Stimulated activated CD8-positive, alpha-beta memory T cell treated with anti-CD3 and anti-CD28 coated beads, Interleukin-2, amount 100 ng/mL, for 48 hours (primary cell): ENCODE measurements at places on chromosomes 11 and 22.
A peak's percentile ranks its signal among the peaks of the same experiment; 100 is the strongest.

- DNase-seq: no peak
Observed at GRCh38 chr11:119149018-119149785, at the start of gene ABCG4. Gene ABCG4 (plus strand): TSS chr11:119149052. CDS start chr11:119149966, 914 bp downstream.

- no peak for DNase-seq
Observed at GRCh38 chr11:118291477-118292135, 12.9 kb upstream of the CD3E start.

DNA sequence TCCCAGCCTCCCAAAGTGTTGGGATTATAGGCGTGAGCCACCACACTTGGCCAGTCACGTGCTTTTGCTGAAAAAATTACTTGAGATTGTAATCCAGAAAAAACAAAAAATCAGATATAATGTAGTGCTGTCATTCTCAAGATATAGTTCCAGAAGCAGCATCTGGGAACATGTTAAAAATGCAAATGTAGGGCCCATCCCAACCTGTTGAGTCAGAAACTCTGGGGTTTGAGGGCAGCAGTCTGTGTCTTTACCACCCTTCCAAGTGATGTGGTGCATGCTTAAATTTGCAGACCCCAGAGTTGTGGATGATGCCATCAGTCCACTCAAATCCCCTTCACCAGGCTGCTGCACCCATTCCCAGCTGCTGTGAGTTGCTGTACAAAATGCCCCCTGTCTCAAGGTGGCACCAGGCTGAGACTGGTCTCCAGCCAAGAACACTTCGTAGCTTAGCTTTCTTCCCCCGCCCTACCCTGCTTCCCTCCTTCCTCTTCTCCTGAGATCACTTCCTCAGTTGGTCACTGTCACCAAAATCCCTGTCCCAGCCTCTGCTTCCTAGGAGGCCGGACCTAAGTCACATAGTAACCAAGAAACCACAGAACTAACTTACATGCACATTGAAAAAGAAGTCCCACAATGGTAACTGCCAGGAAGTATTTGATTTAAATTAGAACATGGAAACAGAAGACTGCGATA lies 18.2 kb upstream of the ARRB1 start:
- DNase-seq: no peak

DNA sequence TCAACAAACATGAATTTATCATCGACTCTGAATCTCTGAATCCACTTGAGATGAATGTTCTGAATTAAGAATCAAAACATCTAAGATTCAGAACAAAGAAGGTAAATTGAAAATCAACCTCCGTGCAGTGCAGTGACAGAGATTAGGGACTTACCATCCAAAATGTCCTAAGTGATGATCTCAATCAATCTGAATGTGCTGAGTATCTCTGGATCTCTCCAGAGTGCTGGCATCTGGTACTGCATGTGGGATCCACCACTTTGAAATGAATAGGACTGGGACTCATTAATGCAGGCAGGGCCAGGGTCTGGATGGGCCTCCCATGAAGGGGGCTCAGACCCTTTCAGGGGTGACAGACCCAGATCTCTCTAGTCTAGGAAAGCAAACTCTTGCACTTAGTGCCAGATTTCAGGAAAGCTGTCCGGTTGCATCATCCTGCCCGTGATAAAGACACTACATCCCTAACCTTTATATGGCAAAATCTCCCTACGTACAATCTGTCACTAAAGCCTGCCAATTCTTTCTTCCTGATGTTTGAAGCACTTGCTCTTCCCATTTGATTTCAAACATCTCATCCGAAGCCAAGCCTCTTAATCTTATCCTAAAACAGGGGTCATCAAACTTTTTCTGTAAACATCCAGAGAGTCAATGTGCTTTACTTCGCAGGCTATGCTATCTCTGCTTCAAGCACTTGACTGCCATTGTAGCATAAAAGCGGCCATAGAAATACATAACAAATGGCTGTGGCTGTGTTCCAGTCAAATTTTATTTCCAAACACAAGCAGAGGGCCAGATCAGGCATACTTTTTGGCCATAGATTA lies 263.3 kb downstream of the LARGE1 start:
- DNase-seq: no peak

DNA sequence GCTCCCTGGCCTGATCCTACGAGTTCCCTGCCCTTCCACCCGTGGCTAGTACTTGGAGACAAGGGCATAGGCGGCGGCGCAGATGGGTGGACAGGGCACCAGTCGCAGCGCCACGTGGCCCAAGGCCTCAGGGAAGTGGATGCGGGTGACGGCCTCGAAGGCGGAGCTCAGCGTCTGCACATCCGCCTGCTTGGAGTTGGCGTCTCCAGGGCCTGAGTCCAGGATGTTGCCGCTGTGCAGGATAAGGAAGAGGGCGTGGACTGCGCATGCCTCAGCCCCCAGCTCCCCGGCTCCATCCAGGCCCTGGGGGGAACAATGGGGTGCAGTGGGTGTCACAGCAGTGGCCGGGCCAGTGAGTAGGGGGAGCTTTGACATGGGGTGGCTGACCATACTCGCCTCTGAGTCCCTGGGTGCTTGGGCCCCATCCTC lies 6.6 kb downstream of the PITPNM1 start:
- DNase-seq: no peak

DNA sequence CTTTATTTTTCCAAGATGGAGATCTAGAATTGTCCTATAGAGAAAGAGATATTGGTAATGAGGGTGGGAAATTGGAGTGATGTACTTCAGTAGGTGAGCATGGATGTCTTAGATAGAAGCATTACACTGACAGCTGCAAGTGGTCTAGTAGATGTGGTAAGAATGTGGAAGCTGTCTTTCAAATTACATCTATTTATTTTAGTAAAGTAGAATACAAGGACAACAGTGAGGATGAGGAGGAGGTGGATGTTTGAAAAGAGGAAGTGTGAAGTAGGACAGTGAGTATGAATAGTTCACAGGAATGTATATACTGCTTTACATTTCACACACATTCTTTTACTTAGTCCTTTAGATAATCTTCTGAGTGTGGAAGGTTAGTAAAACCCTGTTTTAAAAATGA lies 64.2 kb downstream of the HIPK3 start:
- no peak for DNase-seq

GRCh38 chr11:64894070-64894811 lies 15.8 kb upstream of the EHD1 start:
- peak; percentile 90 for DNase-seq

DNA sequence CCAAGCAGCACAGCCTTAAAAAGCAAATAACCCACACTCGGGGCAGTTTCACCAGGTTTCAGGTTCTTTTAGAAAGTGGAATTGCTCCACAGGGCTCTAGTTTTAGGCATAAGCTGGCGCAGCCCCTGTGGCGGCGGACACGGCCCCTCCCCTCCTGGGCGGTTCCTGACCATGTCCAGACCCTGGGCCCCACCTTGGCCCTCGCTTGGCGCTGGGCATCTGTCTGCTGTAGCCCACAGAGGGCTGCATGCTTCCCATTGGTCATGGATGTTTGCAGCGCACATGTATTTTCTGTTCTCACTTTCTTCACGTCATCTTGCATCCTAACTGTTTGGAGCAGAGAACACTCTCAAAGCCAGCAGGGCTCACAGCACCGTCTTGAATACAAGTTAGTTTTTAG lies 244.3 kb downstream of the BRD1 start:
- DNase-seq: no peak

DNA sequence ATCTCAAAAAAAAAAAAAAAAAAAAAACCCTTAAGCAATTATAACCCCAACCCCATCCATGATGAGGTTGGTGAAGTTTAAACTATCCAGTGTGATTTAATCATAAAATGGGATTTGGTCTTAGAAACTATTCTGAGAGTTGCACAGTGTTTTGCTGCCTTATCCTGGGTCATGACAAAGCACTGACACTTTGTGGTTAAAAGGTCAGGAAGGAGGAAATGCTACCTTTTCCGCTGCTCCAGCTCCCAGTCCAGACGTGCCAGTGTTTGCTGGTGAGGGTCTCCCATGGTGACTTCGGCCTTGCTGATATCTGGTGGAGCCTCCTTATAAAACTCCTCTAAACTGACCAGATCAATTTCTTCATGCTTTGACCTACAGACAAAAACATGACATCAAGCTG lies 14.5 kb downstream of the THOC5 start:
- no peak for DNase-seq

GRCh38 chr22:23782252-23782651 lies 4.5 kb upstream of the SMARCB1 start:
- DNase-seq: no peak

- DNase-seq: no peak
Observed at GRCh38 chr22:47160141-47160541, 397.7 kb downstream of the TBC1D22A start.

DNA sequence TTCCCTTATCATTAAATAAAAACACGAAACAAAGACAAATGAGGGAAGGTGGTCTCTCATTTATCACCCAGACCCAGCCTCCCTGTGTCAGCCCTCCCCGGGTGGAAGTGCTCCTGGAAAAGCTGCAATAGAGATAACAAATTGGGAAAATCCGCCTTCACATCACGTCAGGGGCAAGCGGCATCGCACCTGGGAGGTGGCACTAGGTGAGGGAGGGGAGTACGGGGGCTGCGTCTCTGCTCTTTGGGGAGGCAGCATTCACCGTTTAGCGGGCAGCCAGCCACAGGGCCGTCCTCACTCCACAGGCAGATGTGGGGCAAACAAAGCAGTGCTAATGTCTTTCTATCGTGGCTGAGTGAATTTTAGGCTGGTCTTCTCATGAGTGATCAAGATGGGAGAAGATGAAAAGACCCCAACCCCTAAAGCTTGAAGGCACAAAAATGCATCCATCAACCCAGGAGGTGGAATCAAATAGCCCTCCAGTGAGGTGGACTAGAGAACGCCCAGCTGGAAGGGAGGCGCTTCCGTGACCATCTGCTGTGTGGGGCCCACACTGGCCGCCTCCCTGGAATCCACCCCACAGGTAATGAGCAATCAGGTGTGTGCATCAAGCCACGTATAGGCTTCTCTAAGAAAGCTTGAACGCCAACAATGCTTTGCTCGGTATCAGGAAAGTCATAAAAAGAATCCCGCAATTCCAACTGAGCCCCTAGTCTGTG lies 629.5 kb downstream of the BRD1 start:
- no peak for DNase-seq

DNA sequence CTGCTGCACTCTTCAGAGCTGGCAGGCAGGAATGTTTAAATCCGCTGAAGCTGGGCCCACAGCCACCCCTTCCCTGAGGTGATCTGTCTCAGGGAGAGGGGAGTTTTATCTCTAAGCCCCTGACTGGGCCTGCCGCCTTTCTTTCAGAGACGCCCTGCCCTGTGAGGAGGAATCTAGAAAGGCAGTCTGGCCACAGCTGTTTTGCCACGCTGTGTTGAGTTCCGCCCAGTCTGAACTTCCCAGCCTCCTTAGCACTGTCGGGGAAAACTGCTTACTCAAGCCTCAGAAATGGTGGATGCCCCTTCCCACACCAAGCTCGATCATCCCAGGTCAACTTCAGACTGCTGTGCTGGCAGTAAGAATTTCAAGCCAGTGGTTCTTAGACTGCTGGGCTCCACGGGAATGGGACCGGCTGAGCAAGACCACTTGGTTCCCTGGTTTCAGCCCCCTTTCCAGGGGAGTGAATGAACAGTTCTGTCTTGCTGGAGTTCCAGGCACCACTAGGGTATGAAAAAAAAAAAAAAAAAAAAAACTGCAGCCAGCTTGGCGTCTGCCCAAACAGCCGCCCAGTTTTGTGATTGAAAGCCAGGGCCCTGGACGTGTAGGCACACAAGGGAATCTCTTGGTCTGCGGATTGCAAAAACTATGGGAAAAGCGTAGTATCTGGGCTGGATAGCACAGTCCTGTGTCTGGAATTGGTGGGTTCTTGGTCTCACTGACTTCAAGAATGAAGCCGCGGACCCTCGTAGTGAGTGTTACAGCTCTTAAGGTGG lies 127.4 kb downstream of the SPON1 start:
- no peak for DNase-seq
